ENCODE measurements at places on chromosomes 16 and 17.

DNA sequence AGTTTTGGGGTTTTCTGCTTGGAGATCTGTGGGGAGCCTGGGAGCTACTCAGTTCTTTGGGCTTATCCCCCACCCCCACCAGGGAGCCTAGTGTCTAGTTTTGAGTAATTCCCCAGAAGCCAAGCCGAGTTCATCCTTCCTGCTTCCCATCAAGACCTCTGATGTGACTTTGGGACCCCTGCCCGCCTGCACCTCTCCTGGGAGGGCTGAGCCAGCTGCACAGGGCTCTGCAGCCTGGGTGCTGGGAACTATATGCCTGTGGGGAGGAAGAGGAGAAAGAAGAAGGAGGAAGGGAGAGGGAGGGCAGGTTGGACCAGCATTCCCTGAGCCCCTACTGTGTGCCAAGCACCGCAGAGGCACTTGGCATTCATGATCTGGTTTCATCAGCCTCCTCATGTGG is 178.9 kb downstream of the TMEM132E start:
- no peak for DNase-seq

DNA sequence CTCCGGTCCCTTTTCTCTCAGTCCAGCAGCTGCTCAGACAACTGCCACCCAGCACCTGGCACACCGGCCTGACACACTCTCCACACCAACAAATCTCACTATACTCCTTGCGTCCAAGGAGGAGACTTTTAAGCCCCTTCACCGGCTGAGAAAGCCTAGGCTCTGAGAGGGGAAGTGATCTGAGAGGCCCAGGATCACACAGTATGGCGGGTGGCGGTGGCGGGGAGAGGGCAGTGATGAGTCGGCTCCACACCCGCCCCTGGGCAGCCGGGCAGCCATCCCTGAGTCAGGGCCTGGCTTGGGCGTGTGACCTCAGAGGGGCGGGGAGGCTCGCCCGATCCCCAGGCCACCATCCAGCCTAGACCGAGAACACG is 569 bp downstream of the FLII start:
- peak; percentile 94 for DNase-seq

DNA sequence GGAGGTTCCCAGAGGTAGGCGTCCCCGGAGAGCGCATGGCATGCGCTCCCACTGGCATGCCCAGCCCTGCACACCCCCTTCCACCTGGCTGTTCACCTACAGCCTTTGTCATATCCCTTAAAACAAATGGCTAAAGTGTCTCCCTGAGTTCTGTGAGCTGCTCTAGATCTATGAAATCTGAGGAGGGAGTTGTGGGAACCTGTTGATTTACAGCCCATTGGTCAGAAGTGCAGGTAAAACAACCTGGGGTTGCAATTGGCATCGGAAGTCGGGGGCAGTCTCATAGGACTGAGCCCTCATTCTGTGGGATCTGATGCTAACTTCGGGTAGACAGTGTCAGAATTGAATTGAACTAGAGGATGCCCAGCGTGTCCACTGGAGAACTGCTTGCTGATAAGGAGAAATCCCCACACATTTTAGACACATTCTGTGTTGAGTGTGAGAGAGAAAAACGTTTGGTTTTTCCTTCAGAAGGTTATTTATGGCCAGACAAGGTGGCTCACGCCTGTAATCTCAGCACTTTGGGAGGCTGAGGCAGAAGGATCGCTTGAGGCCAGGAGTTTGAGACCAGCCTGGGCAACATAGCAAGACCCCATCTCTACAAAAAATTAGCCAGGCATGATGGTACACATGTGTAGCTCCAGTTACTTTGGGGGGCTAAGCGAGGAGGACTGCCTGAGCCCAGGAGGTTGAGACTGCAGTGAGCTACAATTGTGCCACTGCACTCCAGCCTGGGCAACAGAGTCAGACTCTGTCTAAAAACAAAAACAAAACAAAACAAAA is 22.1 kb upstream of the GSG1L start:
- DNase-seq = no peak

DNA sequence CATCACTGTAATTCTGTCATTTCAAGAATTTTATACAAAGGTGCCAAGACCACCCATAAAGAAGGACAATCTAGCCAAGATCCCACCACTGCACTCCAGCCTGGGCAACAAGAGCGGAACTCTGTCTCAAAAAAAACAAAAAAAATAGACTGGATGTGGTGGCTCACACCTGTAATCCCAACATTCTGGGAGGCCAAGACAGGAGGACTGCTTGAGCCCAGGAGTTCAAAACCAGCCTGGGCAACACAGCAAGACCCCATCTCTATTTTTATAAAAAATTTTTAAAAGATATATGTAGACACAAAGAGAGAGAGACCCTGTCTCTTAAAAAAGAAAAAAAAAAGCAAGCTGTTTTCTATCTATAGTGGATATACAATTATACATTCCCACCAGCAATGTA is 8.8 kb downstream of the UBE2G1 start:
- no peak for DNase-seq

GRCh38 chr16:30485818-30486436 is 13.4 kb downstream of the ITGAL start:
- no peak for DNase-seq

DNA sequence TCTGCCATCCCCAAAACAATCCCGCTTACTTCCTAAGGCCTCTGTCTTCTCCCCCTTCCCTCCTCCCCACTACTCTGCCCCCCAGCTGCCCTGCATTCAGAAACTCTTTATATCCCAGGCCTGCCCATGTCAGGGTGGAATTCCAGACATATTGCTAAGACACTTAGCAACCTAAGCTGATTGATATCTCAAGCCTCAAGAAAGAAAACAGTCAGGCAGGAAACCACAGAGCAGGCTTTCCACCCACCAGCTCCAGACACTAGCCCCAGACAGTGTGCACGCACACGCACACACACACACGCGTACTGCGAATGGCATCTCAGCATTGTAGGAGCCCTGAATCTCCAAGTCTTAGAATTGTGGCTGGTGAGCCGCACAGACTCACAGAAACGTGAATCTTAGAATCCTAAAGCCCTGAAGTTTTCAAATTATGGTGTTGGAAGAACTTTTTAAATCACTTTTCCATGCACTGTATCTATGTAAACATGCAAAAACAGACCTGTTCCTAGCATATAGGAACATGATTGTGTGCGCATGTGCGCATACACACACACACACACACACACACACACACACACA is 8.8 kb upstream of the LPCAT2 start:
- peak; percentile 91 for DNase-seq

DNA sequence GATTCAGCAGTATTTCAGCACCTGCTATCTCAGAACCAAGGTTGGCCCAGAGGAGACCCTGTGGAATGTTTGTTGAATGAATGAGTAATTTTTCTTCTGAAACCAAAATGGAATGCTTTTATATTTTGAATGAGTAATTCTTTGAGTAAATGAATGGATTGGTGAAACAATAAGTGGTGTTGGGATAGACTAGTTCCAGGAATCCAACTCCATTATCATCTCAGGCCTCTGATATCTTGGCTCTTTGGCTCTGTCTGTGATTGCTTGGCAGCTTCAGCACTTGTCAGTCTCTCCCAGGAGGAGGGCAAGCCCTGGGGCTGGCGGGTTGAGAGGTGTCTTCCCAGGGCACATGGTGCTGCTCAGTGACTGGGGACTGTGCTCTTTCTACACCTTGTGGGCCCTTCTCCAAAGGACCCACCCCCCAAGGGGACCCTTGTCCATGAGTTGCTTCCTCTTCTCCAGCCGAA is 284.4 kb upstream of the FOXF1 start:
- DNase-seq = no peak

GRCh38 chr16:61836804-61837393 is 199.3 kb downstream of the CDH8 start:
- peak; percentile 49 for DNase-seq

DNA sequence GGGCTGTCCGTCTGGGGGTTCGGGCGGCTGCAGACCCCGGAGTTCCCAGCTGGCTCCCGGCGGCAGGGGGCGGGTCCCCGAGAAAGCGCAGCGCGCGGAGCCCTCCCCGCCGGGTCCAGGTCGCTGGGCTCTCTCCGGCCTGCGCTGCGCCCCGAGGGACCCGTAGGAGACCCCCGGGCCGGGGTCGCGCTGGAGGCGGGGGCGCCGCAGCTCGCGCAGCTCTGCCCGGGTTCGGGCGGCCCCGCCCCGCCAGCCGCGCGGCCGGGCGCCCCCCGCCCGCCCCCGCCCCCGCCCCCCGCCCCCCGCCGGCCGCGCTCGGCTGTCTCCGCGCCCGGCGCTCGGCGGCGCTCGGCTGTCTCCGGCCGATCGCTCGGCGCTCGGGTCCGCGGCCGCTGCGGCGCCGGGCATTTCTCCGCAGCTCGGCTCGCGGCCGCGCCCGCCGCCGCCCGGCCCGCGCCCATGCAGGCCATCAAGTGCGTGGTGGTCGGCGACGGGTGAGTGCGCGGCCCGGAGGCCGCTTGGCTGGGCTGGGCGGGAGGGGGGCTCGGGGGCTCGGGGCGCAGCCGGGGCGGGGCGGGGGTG is at the start of gene RAC3:
RAC3 (plus strand) TSS at position 376 of the 582 bp plus-strand sequence; CDS start at position 460, 84 bp downstream.
- peak; percentile 72 for DNase-seq

- DNase-seq = no peak
Measured at GRCh38 chr16:73775841-73776388, 520.7 kb upstream of the PSMD7 start.

DNA sequence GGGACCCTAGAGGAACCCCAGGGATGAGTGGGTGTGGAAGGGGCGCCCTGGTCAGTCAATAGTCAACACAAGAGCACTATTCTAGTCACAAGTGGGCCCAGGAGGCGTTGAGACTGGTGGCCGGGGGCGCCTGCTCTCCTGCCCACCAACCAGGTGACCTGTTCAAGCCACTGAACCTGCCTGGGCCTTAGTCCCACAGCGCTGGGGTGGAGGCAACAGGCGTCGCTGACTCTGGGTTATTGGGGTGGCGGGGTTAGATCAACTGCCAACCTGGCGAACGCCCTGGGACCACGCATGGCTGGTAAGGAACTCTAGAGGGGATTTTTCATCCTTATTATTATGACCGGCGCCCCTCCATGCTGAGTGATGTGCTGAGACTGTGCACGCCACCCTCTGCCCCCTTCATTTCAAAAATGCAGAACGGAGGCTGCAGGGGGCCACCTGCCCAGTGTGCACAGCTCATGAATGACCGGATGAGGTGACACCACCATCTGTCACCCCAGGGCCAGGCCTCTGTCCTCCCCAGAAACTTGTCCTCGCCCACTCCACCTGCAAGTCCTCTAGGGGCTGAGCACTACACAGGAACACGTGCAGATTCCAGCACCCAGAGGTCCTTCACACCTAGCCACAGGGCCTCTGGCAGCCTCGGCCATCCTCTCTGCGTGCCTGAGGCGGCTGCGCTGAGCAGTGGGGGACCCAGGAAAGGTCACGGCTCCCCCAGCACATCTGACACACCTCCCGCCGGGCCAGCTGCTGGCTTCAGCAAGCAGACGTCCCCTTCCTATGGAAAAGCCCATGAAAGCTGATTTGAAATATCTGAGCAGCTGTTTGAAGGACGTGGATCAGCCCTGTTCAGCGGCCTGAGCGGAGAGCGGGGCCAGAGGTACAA is 51.6 kb upstream of the DNAH17 start:
- DNase-seq = no peak

GRCh38 chr16:87003414-87003755 is 313.8 kb downstream of the C16orf95 start:
- no peak for DNase-seq

GRCh38 chr17:40819528-40820125 is 2.8 kb downstream of the KRT10 start:
- peak; percentile 34 for DNase-seq

GRCh38 chr17:46108120-46108519 is 85.1 kb downstream of the KANSL1 start:
- no peak for DNase-seq

All from AG20443 (cell line).